ENCODE measurements at places on chromosomes 6 and 20. TPM values are rescaled to one million over a fixed set of nuclear protein-coding genes. Genes with fewer than 3 reads are reported as not detected.

Gene RAET1L
- polyA plus RNA-seq = not detected

Gene MROH8
- 8.0 TPM for polyA plus RNA-seq

Gene PRKN
- 9.9 TPM for polyA plus RNA-seq

Gene GGTLC1
- polyA plus RNA-seq = not detected

Gene OLIG3
- not detected for polyA plus RNA-seq

Gene SLC17A4
- 1.4 TPM for polyA plus RNA-seq

- DNase-seq = no peak
These were observed 83.6 kb upstream of the CHD6 start for GRCh38 chr20:41701588-41702348.

DNA sequence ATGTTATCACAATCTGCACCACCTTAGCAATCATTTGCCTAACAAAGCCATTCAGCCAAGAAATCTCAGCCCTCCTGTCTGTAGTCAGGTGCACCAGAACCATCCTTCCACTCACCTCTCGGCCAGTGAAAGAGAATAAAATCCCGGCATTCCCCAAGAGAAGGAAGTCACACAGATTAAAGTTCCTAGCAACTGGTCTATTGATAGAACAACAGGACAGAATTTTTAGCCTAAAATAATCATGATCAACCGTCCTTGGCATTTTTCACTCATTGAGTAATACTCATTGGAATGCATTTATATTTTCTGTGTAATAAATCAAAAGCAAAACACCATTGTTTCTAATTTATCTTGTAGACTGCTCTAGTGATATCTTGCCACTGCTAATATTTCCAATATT is 85.7 kb upstream of the CDH4 start:
- DNase-seq = no peak

GRCh38 chr6:167528239-167528638 is 203.4 kb downstream of the TTLL2 start:
- DNase-seq = no peak

DNA sequence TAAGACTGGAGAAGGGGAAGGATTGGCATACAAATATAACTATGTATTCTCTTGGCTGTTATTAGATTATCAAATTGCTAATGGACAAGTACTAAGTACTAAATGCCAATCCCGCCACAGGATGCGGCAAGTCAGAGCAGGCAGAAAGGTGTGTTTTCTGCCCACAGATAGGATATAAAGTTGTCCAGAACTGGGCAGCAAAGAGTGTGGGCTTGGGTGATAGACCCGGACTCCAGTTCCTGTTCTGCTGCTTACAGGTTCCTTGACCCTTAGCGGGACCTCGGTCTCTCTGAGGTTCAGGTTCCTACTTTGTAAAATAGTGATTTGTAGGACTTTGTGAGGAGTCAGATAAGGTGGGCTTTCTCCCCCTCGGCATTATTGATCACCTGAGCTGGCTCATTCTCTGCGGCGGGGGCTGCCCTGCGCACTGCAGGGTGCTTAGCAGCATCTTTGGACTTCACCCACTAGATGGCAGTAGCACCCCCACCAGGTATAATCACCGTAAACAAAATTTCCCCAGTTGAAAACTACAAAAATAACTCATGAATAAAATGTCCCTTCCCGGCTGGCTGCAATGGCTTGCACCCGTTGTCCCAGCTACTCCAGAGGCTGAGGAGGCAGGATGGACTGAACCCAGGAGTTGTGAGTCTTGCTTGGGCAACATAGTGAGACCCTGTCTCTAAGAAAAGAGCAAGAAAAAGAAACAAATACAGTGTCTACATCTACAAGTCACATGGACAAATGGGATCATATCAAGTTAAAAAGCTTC is 193.1 kb downstream of the DOK5 start:
- DNase-seq = no peak

- no peak for DNase-seq
These were observed 3.9 kb upstream of the TMEM244 start for GRCh38 chr6:129865013-129865412.

DNA sequence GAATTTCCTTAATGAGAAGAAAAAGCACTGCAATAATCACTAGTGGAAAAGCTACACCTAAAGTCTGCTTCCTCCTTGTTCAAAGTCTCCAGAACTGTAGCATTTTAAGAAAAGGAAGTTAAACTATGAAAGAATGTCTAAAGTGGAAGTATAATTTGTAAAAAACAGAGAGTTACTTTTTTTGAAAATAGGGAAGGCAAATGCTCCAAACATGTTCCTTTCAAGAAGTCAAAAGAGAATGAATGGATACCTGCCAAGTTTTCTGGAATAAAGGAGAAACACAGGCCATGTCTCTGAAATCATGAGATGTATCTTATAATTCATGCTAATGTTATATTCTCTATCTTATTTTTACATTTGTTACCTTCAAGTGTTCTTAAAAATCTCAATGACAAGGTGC is 60.7 kb upstream of the ADGRG6 start:
- no peak for DNase-seq

- DNase-seq = no peak
These were observed 35.4 kb downstream of the ZNF133 start for GRCh38 chr20:18323705-18324104.

DNA sequence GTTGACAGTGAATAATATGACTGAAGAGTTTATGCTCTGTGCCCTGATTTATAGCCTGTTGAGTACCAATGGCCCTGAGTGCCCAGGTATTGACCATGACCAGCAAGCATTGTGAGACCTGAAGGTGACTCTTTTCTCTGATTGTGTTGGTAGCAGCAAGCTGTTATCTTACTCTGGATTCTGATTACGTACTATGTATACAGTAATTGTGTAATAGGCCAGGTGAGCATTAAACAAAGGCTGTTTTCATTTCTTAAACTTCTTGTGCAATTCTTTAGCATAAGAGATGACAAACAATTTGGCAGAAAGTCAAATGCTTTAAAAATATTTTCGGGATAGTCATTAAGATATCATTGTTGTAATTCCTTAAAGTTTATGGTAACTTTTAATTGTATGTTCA is 111.7 kb upstream of the PTPRK start:
- no peak for DNase-seq

- no peak for DNase-seq
These were observed 50.7 kb upstream of the TNFRSF21 start for GRCh38 chr6:47360388-47360787.

DNA sequence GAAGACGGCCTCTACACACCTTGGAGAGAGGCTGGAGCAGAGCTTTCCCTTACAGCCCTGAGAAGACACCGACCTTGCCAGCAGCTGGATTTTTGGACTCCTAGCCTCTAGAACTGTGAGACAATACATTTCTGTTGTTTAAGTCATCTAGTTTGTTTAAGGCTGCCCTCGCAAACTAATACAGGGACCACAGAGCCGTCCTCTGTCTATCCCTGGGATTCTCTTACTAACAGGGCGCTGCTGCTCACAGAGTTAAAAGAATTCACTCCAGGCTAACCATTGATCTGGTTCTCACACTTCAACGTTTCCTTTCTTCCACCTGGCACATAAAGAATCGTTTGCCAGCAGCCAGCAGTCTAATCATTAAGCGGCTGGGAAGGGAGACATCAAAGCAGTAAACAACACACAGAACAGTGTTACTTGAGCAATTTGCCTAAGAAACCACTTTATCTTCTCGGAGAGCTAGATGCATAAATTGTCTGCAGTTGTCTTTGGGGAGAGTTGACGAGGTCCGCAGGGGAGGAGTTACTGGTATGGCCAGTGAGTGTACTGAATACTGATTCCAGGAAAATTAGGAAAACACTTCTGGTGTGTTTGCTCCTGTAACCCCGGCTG is 103.5 kb upstream of the AKAP12 start:
- peak; percentile 64 for DNase-seq

GRCh38 chr20:60001108-60001507 is 42.9 kb downstream of the CDH26 start:
- DNase-seq = peak; percentile 51

All from renal pelvis (tissue), 12 donors.